ENCODE measurements at places on chromosomes 7 and 10.
A peak's percentile ranks its signal among the peaks of the same experiment; 100 is the strongest.

- no peaks in the 10 kb centered on the region for H3K27me3 ChIP-seq
- H3K4me1 ChIP-seq: peaks cover 30% of the 10 kb centered on the region
- H3K27ac ChIP-seq: peak overlapping the region; percentile 68
- DNase-seq: no peak
These were observed 82.3 kb downstream of the ZEB1 start for GRCh38 chr10:31401287-31401686.

DNA sequence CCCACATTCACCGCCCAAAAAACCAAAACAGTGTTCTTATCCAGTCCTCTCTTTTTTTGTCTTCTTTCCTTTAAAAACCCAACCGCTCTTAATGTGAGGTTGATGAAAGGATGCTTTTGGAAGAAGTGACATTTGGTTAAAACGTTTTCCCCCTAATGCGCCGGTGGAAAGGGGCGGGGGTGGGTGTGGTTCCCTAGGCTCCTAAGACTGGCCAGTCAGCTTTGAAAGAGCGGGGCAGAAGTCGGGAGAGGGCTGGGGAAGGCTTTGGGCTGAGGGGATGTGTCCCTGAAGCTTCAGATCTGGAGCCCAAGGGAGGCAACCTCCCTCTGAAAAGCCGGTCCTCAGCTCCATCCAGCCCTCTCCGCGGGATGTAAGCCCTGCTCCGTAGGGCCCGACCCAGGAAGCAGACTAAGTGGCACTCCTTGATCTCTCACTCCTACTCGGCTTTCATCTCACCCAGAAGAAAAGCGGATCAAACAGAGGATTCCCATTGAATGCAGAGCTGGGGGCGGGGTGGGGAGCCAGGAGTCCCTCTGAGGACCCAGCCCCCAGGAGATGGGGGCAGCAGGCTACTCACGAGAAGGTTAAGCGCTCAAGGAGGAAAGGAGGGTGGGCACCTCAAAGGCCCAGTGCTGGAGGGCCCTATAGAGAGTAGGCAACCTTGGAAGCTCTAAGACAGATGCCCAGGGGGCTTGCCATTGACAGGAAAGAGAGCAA is 2.4 kb upstream of the EVX1 start:
- no peak overlapping the region for H3K27ac ChIP-seq
- H3K27me3 ChIP-seq: peaks cover 88% of the 10 kb centered on the region
- peaks cover 28% of the 10 kb centered on the region for H3K4me1 ChIP-seq
- no peak for DNase-seq

- no peak overlapping the region for H3K4me3 ChIP-seq
- H3K27me3 ChIP-seq: no peaks in the 10 kb centered on the region
- H3K27ac ChIP-seq: no peak overlapping the region
- peaks cover 3% of the 10 kb centered on the region for H3K36me3 ChIP-seq
These were observed 44.0 kb downstream of the CAPZA2 start for GRCh38 chr7:116906391-116906790.

- H3K4me3 ChIP-seq: peak overlapping the region; percentile 81
- H3K27me3 ChIP-seq: no peaks in the 10 kb centered on the region
- DNase-seq: no peak
- H3K4me1 ChIP-seq: peaks cover 67% of the 10 kb centered on the region
- H3K36me3 ChIP-seq: peaks cover 5% of the 10 kb centered on the region
These were observed 16.0 kb downstream of the IL2RA start for GRCh38 chr10:6045878-6046772.

DNA sequence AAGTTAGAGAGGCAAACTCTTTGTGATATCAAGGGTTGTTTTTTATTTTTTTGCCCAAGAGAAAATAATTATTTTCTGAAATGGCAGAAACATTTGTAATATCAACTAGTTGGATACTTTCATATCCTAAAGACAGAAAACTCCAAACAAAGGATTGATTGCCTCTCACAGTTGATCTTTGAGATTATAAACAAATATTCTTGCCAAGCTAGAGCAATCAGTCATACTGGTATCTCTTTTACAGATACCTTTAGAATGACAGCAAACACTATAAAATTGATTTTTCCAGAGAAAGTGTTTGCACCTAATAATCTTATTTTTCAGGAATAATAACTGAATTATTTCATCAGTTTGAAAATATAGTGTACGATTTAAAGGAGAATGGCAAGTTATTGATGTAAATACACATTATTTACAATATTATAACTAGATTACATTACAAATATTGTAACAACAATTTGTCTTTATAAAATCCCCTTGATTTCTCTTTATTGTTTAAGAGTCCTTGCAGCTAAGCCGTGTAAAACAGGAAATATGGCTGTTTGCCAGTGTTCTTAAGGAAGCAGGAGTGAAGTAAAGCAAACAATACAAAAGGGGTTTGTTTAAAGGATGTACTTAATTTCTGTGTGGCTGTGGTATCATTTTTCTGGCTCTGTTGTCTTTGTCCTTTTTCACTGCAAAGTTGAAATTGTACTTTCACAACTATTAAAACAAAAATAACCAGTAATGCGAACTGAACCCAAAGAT is 58.4 kb downstream of the MAPK8 start:
- H3K36me3 ChIP-seq: peaks cover 2% of the 10 kb centered on the region
- peaks cover 20% of the 10 kb centered on the region for H3K4me1 ChIP-seq
- DNase-seq: no peak

- peak overlapping the region; percentile 90 for H3K27ac ChIP-seq
- DNase-seq: no peak
- H3K27me3 ChIP-seq: no peaks in the 10 kb centered on the region
- peaks cover 35% of the 10 kb centered on the region for H3K4me1 ChIP-seq
These were observed 80.8 kb downstream of the CARD11 start for GRCh38 chr7:2962865-2963264.
